Cardiac septum (tissue), 1 donor: ENCODE measurements at places on chromosomes 12 and 14. TPM values are rescaled to one million over a fixed set of nuclear protein-coding genes. Genes with fewer than 3 reads are reported as not detected.

DNA sequence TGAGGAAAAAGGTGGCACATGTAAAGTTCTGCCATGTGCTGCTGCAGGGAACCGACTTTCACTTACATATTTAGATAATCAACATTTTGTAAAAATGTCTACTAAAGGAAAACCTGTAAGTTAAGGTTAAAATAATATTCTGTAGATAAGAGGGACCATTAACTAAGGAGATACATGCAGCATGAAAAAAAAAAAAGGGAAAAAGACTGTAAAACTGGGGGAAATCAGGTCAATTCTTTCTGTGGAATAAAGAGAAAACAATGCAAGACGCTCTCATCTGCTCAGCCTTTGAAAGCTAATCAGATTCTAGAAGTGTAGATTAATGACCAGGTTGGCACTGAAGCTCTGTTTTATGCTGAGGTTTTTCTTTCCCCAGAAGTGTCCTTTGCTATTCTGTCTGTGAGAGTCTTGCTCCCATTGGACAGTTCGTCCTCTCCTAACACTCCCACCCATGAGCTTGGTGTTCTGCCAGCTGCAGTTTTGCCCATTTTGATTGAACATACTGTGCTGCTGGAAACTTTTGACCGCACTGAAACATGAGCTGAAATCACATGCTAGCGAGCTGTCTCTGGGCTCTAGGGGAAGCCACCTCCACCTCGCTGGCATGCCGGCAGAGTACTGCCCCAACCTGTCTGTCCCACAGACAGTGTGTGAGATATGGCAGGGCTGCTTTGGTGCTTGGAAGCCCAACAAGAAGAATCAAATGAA lies 39.7 kb downstream of the PPTC7 start:
- peak; percentile 77 for DNase-seq

KITLG gene
- 9.0 TPM for total RNA-seq

GRCh38 chr14:72253503-72253902 lies 321.3 kb downstream of the RGS6 start:
- DNase-seq = no peak

SMOC1 gene
- total RNA-seq = 0.22 TPM

GRCh38 chr12:131615326-131616042 lies 95.4 kb upstream of the SFSWAP start:
- DNase-seq = no peak

TEX22 gene
- total RNA-seq = 0.46 TPM

SDR9C7 gene
- total RNA-seq = 0.27 TPM

GRCh38 chr12:131923260-131923659 lies 5.8 kb upstream of the PUS1 start:
- DNase-seq = no peak

DNA sequence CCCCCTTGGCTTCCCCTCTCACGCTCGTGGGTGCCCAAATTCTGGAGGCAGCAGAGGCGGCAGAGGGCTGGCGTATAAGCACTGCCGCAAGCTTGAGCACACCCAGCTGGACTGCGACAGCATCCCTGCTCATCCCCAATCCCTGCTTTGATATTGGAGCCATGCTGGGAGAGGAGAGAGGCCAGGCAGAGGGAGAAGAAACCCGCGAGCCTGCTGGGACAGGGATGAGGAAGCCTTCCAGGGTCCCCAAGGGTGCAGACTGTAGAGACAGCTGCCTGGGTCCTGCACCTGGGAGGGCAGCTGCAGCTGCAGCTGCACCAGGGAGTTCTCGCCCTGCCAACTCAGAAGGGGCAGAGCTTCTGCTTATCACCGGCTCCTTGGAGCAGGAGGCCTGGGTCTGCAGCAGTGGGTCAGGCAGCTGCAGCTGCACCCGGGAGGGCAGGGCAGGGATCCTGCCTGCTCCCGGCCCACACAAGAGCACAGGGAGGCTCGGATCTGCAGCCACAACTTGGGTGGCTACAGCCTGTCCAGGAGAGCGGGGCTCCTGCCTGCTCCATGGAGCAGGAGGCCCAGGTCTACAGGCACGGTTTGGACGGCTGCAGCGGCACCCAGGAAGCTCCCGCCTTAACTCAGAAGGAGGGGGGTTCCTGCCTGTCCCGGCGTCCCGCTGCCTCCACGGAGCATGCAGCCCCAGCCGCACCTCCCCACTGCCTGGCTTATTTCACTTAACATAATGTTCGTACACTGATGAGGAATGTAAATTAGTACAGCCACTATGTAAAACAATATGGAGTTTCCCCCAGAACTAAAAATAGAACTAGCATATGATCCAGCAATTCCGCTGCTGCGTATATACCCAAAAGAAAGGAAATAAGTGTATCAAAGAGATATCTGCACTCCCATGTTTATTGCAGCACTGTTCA lies 60.4 kb upstream of the SGPP1 start:
- no peak for DNase-seq

ANAPC7 gene
- 35.3 TPM for total RNA-seq

EIF2S3B gene
- total RNA-seq = 0.62 TPM

- DNase-seq = peak; percentile 6
These were observed 48.7 kb upstream of the TRAF3 start for GRCh38 chr14:102728501-102728900.

ST8SIA1 gene
- total RNA-seq = 1.5 TPM

- DNase-seq = no peak
These were observed 295.2 kb downstream of the NUAK1 start for GRCh38 chr12:105843561-105843960.

DNA sequence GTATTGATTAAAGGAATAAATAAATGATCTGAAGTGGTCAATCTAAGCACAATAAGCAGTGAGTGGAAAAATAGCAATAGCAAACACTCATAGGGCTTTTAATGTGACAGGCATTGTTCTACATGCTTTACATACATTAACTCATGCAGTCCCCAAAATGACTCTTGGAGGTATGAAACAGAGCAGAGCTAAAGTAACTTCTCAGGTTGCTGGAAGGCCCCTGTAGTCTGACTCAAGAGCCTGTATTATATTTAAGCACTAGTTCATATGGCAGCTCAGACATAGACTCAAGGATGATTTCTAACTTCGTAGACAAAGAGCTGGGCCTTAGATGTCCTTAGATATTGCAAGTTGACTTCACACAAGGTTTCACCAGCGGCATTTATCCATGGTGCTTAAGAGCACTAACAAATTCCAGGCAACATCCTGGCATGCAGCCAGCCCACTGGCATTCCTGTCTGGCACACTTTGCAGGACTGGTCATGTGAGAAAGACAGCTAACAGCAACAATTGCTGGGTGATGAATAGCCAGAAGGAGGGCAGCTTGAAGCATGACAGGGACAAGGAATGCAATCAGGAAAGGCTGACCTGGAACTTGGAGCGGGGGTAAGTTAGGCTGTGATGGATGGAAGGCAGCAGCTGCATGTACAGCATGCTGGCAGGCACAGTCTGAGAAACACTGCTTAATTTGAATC lies 22.9 kb upstream of the KTN1 start:
- peak; percentile 81 for DNase-seq

GRCh38 chr12:5493018-5493417 lies 61.1 kb downstream of the NTF3 start:
- DNase-seq = no peak

DNA sequence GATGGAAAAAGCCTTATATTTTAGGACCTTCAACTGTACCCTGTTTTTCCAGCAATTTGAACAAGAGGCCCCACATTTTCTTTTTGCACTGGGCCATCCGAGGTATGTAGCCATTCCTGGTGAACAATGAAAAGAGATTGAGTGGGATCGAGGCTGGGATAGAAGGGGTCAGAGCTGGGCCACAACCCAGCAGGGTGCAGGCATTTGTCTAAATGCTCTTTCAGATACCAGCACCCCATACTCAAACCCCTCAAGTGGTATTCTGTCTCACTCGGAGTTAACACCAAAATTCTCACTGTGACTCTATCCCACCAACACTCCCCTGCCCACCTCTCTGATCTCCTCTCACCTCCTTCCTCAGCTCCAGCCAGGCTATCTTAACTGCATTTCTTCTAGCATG lies 26.8 kb downstream of the DUSP6 start:
- no peak for DNase-seq

PTPRQ gene
- 0.38 TPM for total RNA-seq

DNA sequence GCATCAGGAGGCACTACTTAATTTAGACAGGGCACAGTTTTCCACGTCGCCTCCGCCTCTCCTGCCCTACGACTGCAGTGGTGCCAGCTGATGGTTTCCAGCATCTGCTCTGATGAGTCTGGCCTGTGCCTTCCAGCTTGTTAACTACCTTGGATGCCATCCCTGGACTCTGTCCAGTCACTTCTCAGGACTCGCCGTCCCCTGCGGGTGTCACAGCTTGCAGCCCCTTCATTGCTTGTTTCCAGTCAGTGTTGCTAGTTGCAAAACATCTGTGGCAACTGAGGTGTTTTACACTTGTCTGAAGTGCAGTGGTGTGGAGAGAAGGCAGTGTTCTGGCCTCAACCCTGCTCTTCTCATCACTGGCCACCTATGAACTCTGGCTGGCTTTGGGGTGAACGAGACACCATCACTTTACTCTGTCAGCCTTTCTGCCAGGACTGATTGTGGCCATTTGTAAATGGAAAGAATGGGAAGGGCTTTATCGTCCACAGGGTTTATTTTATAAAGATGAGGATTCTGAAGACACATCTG lies 8.3 kb downstream of the ADGRD1 start:
- DNase-seq = no peak

C12orf76 gene
- 6.4 TPM for total RNA-seq

AGAP2 gene
- 6.1 TPM for total RNA-seq

- DNase-seq = peak; percentile 61
These were observed 20.6 kb upstream of the CEP170B start for GRCh38 chr14:104844306-104845032.

- DNase-seq = no peak
These were observed 483.3 kb downstream of the VRK1 start for GRCh38 chr14:97280526-97280925.

DNA sequence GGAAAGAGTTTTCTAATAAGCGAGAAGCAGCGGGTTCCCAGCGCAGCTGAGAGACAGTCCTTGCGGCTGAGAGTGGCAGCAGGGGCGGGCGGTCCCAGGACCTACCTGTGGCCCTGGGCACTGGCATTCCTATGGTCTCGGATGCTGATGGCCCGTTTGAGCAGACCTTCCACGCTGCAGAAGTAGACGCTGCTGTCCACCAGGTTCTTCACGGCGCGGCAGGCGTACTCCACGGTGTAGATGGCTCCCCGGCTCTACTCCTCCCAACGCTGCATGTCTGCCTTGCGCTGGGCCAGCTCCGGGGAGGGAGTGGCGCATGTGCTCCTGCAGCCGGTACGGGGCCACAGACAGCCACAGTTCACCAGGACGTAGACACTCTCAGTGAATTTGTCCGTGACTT lies 21.8 kb upstream of the PLEKHA5 start:
- no peak for DNase-seq

FBXO34 gene
- 17.4 TPM for total RNA-seq

DNA sequence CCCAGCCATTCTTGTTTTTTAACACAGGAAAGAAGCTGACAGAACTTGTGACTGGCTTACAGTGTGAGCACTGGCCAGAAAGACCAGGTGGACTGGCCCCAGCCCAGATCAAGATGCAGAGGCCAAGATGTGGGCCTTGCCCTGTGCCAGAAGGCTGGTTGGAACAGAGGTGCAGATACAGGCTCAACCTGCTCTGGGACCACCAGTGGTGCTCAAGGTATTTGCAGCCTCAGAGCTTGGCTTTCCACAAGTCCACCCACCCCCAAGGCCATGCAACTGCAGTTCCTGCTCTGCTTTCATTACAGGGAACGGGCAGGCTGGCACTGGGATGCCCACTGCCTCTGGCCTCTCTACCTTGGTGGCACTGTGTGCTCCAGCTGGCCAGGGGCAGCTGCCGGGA lies 23.3 kb downstream of the ZFC3H1 start:
- no peak for DNase-seq

NPFF gene
- not detected for total RNA-seq

SMIM41 gene
- total RNA-seq = not detected

- no peak for DNase-seq
These were observed 1.6 kb downstream of the FICD start for GRCh38 chr12:108516511-108517275.

CD163 gene
- total RNA-seq = 20.6 TPM

TAC3 gene
- not detected for total RNA-seq

DNA sequence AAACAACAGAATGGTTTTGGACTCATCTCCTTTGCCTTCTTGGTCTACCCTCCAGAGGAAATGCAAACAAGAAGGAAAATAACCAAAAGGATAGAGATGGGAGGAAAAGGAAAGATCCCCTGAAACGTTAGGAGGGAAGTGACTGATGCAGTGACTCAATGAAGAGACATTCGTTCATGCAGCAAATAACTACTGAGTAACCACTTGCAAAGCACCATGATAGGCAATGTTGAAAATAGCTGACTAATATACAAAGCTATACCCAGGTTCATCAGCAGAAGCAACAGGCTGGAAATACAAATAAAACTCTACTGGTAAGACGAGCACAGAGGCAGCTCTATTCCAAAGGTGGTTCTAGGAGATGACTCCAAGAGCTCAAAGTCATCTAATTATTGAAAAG lies 41.8 kb downstream of the R3HDM2 start:
- no peak for DNase-seq

- no peak for DNase-seq
These were observed 20.3 kb downstream of the FBLN5 start for GRCh38 chr14:91927191-91927590.

DNA sequence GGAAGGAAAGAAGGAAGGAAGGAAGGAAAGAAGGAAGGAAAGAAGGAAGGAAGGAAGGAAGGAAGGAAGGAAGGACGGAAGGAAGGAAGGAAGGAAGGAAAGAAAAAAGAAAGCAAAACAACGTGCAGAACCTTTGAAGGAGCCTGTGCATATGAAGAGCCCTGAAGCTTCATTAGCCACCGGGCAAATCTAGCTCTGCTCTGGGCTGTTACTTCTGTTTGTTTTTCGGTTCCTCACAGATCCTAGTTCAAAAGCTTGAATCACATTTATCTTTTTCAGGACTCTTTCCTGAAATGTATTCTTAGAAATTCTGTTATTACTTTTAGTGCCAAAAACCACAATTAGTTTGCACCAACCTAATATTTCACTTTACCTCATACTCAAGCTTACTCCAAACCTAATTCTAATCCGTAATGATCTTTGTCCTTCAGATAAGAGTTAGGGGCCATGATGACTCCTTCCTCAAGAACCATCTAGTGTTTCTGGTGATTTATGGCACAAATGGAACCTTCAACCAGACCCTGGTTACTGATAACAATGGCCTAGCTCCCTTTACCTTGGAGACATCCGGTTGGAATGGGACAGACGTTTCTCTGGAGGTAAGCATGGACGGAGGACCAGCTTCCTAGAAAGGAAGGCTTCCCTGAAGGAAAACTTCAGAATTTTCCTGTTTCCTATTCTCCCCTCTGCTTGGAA lies 18.7 kb downstream of the A2ML1 start:
- DNase-seq = no peak

- no peak for DNase-seq
These were observed 46.1 kb upstream of the PTPRO start for GRCh38 chr12:15276088-15276698.

DNA sequence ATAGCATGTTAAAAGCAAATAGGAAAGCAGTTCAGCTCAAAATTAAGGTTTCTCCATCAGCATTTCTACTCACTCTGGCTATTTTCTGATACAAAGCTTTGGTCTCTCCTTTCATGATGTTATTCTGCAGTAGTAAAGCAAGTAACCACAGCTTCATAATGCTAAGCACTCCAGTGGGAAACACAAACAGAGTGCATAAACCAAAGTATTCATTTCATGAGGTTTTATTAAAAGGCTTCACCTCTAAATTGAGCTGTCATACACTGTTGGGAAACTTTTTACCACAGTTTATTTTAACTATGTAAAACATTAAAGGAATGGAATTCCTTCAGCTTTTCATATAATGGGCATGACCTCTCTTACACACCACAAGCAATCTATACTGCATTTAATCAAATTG lies 157.9 kb upstream of the LMO3 start:
- no peak for DNase-seq
